ENCODE measurements at places on chromosomes 6 and 20.

DNA sequence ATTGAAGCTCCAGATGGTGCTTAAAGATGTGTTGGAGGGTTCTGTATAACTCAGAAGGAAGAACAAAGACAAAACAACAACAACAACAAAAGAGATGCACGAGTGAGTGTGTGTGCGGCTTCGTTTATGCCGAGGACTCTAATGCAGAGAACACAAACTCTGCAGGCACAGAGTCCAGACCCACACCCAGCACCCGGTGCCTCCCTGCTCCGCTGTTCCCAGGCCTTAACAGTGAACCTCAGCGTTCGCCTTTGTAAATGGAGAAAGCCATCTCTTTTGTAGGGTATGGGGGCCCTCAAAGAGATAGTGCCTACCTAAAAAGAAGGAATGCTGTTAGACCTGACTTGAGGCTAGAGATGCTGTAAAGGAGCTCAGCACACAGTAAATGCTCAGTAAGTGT lies 243.3 kb downstream of the ERMARD start:
- no peak for DNase-seq

DNA sequence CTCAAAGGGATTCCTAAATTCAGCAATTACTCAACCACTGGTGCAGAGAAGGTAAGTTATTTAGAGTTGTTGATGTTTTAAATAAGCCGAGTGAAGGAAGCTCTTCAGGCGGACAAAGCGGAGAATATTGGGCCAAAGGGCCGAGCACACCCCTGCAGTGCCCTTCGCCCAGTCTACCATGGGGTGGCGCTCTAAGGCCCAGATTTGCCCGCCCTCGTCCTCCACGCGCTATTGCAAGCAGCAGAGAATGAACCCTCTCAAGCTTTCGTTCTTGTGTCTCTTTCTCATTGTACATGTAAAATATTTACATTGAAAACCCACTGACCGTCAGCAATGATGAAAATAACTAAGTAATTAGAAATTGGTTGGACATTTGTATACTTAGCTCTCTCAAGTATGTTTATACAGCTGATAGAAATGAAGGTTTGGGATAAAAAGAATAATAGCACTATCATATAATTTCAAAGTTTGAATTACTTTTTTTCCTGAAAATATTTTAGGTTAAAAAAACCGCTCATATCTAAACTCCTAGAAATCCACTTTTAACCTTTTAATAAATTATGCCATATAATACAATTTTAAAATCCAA lies 195.0 kb upstream of the CEP162 start:
- peak; percentile 12 for DNase-seq

DNA sequence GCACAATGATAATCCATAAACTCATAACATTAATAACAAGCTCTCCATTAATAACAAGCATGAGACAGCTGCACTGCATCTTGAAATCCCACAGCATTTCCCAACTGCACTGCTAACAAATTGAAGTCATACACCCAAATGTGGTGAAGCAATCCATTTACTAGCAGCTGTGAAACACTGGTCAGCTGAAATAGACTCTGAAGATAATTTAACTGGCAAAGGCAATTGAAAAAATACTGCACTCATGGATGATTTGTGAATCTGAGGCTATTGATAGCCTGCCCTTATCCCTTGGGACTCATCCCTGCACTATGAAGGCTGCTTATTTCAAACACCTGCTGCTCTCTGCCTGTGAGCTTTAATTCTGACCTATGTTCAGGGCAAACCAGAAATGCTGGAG lies 49.1 kb upstream of the PLCB1 start:
- no peak for DNase-seq

DNA sequence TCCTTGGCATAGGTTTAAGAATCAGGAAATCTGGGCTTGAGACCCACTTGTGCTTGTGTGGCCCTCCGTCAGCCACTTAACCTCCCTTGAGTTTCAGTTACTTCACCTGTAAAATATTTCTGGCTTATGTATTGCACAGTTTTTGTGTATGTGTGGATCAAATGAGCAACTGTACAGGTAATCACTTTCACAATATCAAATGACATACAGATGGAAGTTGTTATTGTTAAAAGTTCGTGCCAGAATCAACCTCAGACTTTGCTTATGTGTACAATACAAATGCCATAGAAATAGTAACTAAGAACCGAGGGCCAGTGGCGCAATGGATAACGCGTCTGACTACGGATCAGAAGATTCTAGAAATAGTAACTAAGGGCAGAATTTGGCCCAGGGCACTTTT lies 65.6 kb upstream of the KIF13A start:
- DNase-seq: no peak

- no peak for DNase-seq
Observed at GRCh38 chr20:59170406-59171349, 7.1 kb downstream of the ZNF831 start.

DNA sequence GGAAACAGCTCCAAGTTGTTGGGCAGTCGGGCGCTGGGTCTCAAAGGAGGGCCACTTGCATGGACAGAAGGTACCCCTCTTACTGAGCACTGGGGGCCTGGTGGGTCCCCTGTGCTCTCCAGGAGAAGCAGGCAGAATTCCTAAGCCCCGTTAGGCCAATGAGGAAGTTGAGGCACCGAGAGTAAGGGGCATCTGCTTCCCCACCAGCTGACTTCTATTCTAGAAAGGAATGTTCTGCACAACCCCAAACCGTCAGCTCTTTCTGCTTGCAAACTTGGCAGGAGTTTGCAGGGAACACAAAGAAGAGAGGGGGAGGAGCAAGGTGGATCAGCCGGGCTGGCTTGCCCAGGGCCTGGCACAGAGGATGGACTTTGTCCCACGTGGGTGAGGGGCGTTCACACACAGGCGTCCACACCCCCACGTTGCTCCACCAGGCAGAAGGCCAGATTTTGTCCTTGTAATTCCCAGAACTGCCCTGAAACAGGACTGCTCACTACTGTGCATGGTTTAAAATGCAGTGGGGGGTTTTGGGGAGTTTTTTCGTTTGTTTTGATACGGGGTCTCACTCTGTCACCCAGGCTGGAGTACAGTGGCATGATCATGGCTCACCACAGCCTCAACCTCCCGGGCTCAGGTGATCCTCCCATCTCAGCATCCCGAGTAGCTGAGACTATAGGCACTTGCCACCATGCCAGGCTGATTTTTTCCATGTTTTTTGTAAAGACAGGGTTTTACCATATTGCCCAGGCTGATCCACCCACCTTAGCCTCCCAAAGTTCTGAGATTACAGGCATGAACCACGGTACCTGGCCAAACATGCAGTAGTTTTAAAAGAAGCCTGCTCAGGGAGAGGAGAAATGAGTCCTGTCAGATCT lies 93.3 kb downstream of the SNX5 start:
- DNase-seq: no peak

GRCh38 chr6:33652002-33652401 lies 30.9 kb downstream of the ITPR3 start:
- DNase-seq: no peak

GRCh38 chr6:44049163-44049988 lies 77.9 kb downstream of the MRPL14 start:
- DNase-seq: no peak

- DNase-seq: no peak
Observed at GRCh38 chr6:41122373-41122772, 31.8 kb downstream of the TREML1 start.

DNA sequence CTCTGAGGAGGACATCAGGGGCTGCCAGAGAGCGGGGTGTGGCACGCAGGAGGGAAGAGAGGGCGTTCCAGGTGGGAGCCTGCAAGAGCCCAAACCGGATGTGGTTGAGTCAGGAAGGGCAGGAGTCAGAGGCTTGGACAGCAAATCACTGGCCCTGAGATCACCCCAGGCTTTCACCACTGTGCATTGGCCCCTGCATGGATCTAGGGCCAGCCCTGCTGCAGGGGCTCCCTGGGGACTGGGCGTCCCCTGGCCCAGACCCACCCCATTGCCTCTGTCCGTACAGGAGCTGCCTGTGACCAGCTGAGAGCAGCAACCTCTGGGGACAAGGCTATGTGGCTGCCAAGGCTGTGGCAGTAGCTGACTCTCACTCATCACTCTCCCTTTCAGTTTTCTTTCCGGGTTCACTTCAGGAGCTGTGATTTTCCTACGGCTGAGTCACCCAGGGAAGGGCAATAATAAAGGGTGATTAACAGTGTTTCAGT lies 33.9 kb downstream of the KCNK17 start:
- no peak for DNase-seq

- no peak for DNase-seq
Observed at GRCh38 chr20:10910535-10911178, 236.9 kb upstream of the JAG1 start.

GRCh38 chr6:168464546-168464945 lies 23.6 kb downstream of the SMOC2 start:
- no peak for DNase-seq
